ENCODE measurements at places on chromosomes 1 and 21.

DNA sequence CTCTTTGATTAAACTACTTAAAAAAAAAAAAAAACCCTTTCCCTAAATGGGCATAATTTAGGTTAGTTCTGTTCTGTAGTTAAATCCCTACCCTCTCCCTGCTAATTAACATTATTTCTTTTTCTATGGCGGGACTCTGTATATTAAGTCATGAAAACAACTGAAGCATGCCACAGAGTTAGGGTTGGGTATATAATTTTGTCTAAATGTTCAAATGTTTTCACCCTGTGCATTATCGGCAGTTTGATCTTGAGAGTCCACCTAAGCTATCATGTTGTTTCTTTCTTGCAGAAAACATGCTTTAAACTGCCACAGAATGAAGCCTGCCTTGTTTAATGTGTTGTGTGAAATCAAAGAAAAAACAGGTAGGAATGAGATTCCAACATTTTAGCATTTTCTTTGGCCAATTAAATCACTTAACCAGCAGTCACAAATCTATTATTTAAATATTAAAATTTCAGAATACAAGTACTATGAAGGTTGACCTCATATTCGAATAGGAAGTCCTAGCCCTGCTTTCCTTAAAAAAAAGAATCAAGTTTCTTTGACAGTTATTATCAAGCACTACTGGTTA lies 4.0 kb downstream of the PBX1 start:
- no peak for DNase-seq

DNA sequence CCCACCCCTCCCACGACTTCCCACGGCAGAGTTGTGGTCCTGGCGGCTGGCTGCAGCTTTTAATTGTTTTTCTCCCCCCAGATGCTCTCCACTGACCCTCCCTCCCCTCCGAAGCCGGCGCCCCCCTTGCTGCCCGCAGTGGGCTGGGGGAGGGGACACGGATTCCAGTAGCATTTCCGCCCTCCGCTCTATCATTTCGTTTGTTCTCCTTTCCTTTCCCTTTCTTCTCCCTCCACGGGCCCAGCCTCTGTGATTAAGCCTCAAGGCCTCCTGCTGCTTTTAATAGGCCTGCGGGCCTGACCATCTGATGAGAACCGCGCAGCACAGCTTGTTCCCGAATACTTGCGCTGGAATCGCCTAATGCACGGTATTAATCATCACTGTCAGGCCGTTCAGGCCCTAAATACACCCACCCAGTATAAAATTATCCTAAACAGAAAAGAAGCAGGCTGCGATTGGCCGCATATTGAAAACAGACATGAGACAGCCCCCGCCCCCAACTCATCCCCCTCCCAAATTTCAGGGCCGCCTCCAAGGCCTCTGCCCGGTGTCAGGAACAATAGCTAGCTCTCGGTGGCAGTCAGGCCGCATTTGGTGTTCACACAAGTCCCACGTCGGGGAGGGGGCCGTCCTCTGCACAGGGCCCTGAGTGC lies 102.0 kb upstream of the ARHGEF16 start:
- no peak for DNase-seq

- DNase-seq = no peak
Observed at GRCh38 chr1:214518361-214518760, 33.0 kb downstream of the PTPN14 start.

GRCh38 chr1:10530281-10530740 lies 55.6 kb downstream of the PEX14 start:
- DNase-seq = no peak

DNA sequence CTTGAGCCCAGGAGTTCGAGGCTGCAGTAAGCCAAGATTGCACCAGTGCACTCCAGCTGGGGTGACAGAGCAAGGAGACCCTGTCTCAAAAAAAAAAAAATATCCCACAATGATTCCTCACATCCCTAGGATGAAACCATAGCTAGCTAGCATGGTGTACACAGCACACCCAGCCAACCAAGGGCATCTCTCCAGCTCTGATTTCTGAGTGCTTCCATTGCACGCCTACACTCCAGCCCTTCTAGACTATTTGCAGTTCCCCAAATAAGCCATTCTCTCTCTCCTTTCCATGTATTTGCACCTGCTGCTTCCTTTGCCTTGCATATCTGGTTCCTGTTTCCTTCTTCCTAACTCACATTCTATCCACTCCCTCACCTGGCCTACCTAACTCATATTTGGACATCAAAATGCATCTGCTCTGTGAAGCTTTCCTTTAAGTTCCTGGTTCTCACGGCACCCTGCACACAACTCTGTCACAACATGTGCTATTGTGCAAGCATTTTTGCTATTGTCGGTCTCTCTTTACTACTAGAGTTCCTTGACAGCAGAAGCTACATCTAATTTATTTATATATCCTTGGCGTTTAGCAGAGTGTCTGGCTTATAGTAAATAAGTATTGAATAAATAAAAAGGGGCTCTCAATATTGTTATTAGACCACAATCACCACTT lies 2.4 kb upstream of the ELAPOR1 start:
- DNase-seq = no peak

GRCh38 chr1:107140703-107141490 lies at the start of gene NTNG1:
TSS of gene NTNG1 (plus strand) at chr1:107141039.
- no peak for DNase-seq

- DNase-seq = no peak
Observed at GRCh38 chr21:15272171-15272570, 207.4 kb upstream of the NRIP1 start.

DNA sequence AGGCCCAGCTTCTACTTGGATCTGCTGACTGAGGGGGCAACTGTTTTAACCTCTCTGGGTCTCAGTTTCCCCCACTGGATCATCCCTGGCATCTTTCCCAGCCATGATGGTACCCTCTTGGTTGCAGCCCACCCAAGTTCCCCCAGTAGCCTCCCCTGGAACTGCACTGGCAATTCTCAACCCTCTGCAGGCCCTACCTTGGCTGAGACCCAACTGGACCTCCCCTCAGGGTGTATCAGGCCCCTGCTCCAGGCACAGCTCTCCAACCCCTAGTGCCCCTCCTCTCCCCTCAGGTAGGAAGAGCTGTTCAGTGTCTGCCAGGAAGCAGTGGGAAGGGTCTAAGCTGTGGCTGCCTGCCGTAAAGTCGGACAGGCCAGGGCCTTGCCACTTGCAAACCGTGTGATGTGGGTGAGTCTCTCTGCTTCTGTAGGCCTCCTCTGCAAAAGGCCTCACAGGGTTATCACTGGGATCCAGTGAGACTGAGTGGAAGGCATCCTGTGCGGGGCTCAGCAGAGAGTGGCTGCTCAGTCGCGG lies 32.1 kb downstream of the RHBG start:
- DNase-seq = no peak

GRCh38 chr21:42364304-42364865 lies 1.9 kb downstream of the TFF1 start:
- DNase-seq = no peak

GRCh38 chr1:107545056-107545577 lies 404.3 kb downstream of the NTNG1 start:
- DNase-seq = no peak

GRCh38 chr1:226708342-226708780 lies 30.7 kb downstream of the ITPKB start:
- DNase-seq = no peak

DNA sequence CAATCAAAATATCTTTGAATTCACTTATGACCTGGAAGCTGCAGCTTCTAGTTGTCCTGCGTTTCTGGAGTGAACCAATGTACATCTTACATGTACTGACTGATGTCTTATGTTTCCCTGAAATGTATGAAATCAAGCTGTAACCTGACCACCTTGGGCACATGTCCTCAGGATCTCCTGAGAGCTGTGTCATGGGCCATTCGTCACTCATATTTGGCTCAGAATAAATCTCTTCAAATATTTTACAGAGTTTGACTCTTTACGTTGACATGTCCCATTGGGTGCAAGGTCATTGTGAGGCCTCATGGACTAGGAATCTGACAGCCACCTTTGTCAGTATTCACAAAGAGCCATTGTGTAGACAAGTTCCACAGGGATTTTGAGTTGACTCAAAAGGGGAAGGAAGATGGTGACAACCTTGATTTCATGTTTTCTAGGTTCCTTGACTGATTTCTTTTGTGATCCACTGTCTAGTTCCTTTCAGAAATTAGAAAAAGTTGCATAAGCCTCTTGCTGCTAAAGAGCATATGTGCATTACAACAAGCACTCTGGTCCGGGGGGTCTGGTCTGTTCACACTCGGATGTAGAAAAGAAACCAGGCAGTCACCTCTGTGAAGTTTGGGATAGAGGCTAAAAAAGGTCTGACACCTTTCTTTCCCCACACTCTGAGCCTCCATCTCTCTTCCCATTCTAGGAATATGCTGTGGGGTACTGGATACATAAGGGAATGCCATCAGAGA lies 10.7 kb downstream of the CHI3L2 start:
- no peak for DNase-seq

DNA sequence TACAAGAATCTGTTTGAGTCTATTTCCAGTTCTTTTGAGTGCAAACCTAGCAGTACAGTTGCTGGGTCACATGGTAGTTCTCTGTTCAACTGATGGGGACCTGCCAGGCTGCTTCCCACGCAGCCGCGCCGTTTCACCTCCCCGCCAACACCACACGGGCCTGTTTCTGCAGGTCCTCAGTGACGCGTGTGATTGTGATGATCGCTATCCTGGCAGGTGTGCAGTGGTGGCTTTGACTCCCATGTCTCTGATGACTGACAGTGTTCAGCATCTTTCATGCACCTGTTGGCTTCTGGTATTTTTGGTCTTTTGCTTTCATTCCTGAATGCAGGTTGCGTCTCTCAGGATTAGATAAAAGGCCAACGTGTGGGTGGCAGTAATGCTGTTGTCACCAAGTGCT lies 41.6 kb downstream of the FAAP20 start:
- DNase-seq = no peak

- no peak for DNase-seq
Observed at GRCh38 chr1:53526451-53527101, 67.4 kb downstream of the DMRTB1 start.

DNA sequence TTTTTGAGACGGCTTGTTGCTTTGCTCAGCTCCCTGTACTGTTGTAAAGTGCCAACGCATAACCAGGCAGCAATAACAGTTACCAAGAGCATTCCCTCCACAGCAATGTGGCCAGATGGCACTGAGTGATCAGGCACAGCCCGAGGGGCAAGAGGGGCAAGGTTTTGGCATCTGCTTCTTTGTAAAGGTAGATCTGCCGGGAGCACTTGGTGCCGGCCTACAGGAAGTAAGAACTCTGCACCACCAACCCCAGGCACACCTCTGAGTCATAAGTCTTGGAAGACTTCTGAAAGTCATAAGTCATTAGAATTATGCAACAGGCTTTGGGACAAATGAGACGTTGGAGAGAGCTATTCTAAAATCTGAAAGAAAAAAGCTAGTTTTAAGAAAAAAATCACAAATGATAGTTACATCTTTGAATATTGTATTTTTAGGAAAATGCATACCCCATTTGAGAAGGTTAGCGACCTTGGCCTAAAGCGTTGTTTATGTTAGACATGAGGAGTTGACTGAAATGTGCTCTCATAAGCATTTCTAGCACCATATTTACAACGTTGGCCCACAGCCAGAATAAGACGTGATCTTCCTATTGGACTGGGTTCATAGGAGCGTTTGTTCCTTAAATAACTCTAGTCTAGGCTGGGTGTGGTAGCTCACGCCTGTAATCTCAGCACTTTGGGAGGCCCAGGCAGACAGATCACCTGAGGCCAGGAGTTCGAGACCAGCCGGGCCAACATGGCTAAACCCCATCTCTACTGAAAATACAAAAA lies 37.7 kb upstream of the MAP10 start:
- DNase-seq = peak; percentile 82

- DNase-seq = no peak
Observed at GRCh38 chr1:231062500-231063270, 22.6 kb upstream of the FAM89A start.

DNA sequence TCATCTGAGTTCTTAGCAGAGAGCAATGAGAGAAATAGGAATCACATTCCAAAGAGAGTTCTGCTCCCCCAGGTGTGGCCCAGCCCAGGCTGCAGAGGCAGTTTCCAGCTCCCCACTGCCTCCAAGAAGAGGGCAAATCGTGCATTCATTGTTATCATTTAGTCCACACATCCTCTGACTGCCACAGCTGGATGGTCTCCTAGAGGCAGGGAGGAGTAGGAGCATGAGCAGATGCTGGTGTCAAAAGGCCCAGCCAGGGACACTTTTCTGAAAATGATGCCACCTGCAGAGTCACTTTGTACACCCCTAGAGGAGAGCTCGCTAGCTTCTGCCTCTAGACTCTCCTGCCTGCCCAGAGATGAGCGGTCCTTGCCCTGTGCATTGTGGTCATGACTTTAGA lies 33.6 kb upstream of the GNPAT start:
- DNase-seq = no peak

DNA sequence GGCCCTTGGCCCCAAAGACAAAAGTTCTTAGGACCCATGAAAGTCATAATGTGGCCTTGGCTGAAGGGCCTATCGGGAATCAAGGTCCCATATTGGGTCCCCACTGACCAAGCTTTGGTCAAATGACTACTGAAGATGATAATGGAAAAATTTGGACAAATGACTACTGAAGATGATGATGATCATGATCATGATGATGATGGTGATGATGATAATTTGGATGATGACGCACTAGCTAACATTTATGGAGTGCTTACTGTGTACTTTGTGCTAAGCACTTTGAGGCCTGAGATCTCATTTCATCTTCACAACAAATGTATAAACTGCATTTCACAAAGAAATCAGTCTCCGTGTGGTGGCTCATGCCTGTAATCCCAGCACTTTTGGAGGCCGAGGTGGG lies 39.4 kb downstream of the EIF2D start:
- DNase-seq = no peak

GRCh38 chr1:228159008-228159665 lies 6.5 kb upstream of the IBA57 start:
- no peak for DNase-seq

- DNase-seq = no peak
Observed at GRCh38 chr21:43767498-43767983, 8.6 kb downstream of the CSTB start.

- peak; percentile 8 for DNase-seq
Observed at GRCh38 chr1:200206340-200206739, 178.8 kb downstream of the NR5A2 start.

DNA sequence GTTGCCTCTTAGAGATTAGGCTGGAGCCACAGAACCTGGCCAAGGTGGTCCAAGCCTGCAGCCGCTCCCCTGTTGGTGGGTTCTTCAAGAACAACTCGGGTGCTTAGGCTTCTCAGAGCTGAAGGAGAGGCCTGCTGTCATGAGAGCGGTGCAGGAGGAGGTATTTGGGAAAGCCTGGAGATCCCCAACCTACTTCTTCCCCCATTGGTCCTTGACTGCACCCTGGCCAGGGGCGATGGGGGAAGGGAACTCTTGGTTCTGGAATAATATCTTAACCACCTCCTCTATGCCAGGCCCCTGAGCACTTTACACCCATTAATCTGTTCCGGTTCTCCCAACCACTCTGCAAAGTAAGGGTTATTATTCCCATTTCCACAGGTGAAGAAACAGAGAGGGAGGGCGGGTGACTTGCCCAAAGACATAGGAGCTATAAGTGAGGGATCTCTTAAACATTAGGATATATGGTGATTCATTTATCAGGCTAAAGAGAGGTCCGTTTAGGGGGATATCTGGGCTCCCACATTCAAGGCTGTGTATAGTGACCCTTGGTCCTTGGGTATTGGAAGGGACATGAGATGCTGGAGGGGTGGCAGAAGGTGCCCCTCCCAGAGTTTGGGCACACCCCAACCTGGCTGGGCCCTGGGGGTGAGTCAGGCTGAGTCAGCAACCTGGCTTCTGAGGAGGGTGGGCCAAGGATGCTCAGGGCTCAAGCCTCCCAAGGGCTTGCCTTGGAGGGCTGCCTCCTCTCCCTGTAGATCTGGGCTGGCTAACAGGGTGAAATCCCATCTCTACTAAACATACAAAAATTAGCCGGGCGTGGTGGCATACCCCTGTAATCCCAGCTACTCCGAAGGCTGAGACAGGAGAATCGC lies 5.2 kb downstream of the TRNP1 start:
- peak; percentile 65 for DNase-seq

Data from Caki2 (cell line).